ENCODE measurements at places on chromosomes 3 and 15.

DNA sequence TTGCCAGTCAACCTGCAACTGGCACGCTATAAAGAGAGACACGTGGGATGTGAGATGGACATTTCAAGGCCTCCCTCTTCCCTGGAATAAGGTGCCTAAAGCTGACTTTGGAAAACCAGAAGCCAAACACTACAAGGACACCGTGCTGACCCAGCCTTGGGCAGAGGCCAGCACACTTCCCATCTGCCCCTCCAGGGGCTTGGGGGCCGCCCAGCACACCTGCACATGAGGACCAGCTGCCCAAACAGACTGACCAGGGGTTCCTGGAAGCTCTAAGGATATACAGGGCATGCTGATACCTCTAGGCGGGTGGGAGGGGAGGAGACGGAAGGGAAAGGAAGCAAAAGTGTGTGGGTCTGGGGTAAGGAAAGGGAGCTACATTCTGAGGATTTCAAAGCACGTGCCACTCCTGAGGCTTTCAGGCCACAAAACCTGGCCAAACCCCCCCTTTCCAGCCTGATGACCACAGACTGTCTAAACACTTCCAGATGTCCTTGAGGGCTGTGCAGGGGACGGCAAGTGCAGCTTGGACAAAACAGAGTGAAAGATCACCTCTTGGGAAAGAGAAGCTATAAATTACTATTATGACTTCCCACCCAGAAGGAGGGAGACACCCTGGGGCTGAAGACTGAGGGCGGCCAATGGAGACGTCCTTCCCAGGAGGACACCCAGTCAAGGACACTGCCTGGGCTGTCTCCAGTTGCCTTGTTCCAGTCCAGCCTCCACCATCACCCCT is 57.9 kb downstream of the ADCY5 start:
- DNase-seq = no peak

DNA sequence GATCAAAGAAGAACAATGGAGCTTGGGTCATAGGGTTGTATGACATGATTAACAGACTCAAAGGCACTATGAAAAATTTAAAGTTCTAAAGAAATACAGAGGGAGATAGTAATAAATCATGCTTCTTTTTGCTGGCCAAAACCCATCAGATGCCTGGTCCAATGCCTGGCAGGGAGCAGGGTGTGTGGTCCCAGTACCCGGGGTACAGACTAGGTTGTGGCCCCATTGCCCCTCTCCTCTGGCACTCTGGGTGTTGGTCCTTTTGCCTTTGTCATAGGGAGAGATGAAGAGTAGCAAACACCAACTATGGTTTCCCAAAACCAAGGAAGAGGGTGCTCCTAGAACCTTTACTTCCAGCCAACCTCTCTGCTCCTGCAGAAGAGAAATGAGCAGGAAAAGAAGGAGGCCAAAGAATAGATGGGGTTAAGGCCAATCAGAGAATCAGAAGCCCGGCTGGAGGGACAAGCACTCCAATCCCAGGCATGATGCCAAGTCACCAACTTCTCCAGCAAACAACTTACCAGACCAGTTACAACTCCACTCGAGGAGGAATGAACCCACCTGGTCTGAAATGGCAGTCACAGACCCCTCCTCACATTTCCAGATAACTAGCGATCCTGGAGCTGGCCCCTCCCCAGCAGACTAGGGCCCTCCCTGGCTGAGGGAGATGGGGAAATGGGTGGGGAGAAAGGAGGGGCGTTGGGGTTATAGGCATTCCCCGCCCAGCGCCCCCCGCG is 1.8 kb downstream of the IGDCC3 start:
- no peak for DNase-seq

- DNase-seq = no peak
These were observed 31.4 kb downstream of the COL6A6 start for GRCh38 chr3:130548356-130548755.

DNA sequence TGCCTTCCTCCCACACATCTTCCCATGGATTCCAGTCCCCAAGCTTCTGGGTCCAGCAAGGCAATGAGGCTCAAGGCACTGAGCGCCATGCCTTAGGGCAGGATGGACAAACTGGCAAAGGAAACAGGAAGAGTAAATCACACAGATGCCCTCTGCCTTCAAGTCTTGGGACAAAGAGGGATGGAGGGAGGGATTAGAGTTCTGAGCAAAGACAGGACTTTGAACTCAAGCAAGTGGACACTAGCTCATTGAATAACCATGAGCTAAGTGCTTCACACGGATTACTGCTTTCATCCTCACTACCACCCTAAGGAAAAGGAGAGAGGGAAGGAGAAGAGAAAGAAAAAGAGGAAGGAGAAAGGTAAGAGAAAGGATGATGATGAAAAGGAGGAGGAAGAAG is 7.6 kb upstream of the THBS1 start:
- DNase-seq = no peak

DNA sequence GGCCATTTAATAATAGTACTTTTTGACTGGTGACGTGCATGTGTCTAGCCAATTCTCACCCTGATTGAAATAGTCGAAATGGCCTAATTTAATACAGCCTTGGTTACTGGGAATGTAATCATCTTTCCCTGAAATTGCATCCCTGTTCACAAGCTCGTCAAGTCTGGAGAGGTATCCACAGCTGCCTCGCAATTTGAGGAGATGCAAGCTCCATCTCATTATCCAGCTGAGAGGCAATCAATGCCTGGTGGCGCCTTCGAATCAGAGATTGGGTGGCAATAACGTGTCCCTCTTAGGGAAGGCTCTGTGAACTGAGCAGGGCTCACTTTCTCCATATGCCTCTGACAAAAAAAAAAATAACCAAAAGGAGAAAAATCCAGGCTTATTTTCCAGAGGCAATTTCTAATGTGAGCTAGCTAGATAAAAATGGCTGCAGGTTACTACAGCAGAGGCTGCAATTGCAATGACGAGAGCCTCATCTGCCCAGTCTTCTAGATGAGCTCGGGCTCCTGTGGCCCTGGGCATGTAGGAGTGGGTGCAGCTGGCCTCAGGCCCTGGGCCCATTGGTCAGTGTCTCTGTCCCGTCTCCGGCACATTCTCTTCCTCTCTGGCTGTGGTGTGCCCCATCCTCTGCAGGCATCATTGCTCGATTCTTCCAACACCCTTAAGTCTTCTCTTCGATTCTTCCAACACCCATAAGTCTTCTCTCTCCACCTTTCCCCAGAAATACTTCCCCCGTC is 487.5 kb downstream of the GABRG3 start:
- no peak for DNase-seq

DNA sequence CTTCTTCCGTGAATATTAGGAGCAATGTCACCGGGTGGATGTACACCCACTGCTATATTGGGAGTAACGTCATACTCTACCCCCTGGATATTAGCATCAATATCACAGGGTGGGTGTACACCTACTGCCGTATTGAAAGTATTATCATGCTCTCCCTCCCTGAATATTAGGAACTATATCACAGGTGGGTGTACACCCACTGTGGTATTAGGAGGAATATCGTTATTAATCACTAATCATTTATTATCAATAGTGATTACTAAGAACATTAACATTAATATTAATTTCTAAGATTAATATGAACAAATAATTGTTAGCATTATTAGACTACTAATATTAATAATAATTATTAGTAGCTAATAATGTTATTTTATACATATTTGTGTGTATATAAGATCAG is 21.4 kb upstream of the BMF start:
- no peak for DNase-seq

GRCh38 chr15:76330080-76330680 is 6.4 kb upstream of the ISL2 start:
- DNase-seq = no peak

DNA sequence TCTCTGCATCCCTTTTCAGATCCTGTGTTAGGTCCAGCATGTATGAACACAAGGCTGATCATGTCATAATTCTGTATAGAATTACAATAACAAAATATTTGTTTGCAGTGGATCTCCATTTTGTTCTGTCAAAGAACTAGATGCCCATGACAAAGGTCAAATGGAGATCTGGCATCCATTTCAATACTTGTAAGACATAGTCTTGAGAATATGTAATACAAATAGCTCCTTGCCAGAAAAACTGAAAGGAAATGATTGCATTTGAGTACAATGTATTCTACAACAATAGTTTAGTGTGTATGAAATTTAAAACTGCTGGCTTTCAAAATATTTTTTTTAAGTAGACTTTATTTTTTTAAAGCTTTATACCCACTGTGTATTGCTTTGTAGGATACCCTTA is 101.1 kb downstream of the CMSS1 start:
- no peak for DNase-seq

GRCh38 chr3:178585454-178585853 is 49.2 kb downstream of the KCNMB2 start:
- no peak for DNase-seq

DNA sequence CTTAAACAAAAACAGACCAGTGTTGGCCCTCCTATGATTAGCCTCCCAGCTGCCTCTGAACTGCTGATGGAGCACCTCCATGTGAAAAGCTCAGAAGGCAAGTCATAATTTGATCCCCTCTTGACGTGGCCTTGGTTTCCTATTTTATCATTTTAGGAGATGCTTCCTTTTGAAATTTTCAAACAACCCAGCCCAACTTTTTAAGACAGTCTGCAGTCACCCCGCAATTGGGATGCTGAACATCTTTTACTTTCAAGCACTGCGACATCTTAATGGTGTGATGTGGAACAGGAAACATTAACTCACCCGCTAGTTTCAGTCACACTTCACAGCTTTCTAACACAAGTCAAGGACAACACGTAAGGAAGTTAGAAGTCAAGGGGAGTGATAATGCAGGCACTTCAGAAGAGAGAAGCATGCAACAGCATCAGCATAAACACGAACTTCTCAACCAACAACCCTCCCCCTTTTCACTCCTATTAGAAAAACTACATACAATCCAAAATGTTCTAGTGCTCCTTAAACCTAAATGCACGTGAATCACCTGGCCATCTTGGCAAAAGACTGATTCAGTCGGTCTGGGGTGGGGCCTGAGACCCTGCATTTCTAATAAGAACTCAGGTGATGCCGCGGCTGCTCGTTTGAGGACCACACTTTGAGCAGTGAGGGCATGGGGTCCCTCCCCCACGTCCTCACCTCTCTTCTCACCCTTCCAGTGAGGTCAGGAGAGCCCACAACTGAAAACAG is 161.5 kb downstream of the FOXP1 start:
- DNase-seq = peak; percentile 67

GRCh38 chr3:171453180-171453886 is 6.9 kb downstream of the TNIK start:
- no peak for DNase-seq

DNA sequence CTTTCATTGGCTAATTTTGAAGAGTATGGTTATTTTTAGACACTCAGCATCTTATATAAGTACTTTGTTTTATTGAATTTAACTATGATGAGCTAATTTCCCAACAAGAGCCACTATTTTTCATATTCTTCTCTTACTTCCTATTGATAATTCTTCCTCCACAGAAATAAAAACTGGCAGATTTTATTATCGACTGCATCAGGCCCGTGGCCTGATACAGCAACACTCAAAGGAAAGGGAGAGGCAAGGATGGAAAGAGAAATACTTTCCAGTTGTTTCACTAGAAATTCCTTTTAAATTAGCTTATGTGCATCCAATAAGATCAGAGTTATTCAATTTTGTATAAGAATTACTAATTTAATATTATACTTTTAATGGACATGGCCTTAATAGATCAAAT is 886.3 kb downstream of the ROBO1 start:
- DNase-seq = no peak
